Amniotic stem cell (primary cell): ENCODE measurements at places on chromosomes 6 and 20.
A peak's percentile ranks its signal among the peaks of the same experiment; 100 is the strongest.

GRCh38 chr6:47144306-47144705, 102.2 kb upstream of the ADGRF1 start:
- DNase-seq: no peak

DNA sequence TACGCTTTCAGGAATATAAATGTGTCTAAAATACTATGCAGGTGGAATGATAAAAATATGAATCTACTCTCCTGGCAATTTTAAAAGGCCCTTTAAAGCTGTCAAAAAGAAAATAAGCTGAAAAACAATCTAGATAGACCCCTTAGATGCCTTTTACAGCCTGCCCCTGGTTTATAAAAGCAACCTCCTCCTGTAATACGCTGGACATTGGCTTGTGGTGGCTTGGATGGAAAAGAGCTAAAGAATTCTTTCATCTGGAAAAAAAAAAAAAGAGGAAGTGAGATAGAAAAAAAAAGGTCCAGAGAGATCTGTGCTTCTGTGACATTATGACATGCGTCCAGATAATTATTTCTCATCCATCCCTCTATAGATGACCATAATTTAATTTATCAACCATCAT, 115.9 kb upstream of the NRSN1 start:
- no peak for DNase-seq

DNA sequence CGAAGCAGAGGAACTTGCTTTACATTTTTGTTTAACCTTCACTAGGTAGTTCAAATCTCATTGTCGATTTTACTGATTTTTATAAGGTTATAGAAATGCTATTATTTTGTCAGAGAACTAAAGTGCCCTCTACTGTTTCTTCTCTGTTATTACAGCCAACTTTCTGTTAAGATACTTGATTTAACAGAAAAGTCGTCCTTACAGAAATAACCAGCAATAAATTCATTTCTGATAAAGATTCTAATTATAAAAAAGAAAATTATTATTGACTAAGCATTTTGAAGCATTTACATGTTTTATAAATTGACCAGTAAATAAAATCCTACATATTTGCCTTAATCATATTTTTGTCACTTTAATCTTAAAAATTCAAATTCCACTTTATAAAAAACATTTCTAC, 60.8 kb downstream of the OGFRL1 start:
- peak; percentile 9 for DNase-seq

DNA sequence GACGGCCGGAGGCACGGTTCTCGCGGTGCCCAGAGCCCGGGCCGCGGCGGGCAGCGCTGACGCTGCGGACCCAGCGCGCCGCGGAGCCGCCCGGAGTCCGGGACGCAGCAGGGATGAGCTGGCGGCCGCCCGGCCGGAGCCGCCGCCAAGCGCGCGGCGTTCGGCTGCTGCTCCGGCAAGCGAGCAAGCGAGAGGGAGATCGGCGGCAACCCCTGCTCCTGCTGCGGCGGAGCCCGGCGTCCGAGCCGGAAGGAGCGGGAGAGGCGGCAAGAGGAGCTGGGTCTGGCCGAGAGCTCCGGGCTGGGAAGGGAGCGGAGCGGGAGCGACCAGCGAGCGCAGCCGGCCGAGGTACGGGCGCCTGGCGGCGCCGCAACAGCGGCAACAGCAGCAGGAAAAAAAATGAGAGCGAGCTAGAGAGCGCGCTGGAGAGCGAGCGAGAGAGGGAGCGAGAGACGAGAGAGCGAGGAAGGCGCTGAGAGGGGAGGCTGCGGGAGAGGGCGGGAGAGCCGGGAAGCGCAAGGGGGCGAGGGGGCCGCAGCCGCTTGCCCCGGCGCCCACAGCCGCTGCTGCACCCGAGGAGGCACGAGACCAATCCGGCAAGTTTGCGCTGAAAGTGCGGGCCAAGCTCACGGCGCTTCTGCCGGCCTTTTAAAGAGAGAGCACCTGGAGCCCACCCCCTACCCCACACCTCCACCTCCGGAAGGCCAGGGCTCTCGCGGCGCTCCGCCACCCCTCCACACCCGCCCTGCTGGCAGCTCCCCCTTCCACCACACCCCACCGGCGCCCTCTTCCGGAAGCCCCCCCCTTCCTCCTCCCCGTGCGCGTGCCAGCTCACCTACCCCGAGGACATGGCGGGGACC, 496 bp downstream of the GRM4 start:
- DNase-seq: peak; percentile 25

DNA sequence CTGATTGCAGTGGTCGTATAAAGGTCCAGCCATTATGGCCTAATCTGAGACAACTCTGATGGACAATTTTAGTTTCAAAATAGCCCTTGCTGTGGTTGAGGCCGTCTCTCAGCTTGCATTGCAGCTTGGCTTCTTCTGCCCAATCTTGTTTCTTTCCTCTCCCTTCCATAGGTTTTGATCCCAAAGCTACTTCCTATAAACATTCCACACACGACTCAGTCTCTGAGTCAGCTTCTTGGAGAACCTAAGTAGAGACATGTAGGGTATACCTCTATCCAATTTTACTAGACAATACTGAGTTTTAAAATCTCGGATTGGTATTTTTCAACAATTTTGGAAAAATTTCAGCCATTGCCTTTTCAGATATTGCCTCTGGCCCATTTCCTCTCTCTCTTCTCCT, 13.4 kb downstream of the IYD start:
- DNase-seq: no peak

GRCh38 chr20:2523919-2524708, 12.3 kb upstream of the TMC2 start:
- DNase-seq: peak; percentile 57
